EH (cell line): ENCODE measurements at places on chromosomes 2 and 18.

- no peak for DNase-seq
These were observed 460.2 kb downstream of the LRATD1 start for GRCh38 chr2:15092691-15093090.

GRCh38 chr18:37574113-37574512 is 8.5 kb upstream of the CELF4 start:
- DNase-seq, result no peak

DNA sequence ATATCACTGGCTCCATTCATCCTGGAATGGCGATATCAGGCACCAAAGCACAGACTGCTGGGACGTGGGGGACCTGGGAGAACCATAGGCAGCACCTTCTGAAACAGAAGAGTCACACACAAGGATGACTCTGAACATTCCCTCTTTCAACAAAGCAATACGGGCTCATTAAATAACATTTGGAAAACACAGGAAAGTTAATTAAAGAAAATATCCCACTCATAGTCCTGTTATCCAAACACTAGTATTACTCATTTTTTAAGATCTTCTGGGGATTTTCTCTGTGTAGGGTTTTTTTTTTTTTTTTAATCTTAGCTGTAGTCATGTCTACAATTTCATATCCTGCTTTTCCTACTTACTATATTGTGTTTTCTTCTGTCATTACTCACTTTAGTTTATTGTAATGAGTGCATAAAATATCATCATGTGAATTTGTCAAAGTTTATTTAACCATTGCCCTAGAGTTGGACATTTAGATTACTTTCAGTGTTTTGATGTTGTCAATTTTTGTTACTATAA is 70.0 kb upstream of the SP3 start:
- DNase-seq, result peak; percentile 72

GRCh38 chr2:181077128-181077709 is 96.8 kb downstream of the UBE2E3 start:
- peak; percentile 65 for DNase-seq

- peak; percentile 72 for DNase-seq
These were observed 9.4 kb upstream of the COLEC11 start for GRCh38 chr2:3585261-3586109.

GRCh38 chr2:69205491-69205890 is 181.5 kb downstream of the GFPT1 start:
- DNase-seq, result no peak

DNA sequence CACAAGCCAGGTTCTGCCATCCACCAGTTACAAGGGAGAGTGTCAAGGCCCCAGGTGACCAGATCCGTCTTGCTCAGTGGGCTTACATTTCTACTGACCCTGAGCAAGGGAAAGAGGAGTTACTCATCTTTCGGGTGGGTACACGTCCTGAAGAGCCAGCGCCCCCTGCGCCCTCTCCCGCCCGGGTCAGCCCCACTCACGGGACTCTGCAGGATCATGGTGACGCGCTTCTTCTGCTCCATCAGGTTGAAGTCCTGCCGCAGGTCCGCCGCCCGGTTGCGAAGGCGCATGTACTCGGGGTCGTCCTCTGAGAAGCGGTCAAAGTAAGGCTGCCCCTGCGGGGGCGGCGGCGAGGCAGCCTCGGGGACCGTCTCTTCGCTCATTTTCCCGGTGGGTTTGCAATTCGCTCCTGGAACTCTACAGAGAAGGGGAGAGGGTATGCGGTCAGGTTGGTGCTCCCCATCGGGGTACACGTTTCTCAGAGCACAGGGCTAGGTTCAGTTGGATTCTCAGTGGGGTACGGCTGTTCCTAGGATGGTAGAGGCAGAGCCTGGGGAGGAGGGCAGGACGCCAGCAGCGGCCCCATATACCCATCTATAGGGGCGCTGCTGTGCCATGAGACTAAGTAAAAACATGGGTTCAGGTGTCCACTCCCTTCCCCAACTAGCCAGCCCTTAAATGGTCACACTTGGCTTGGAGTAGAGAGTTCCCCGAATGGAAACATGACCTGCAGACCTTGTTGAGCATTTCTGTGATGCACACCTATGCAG is 61.8 kb downstream of the ADD2 start:
- DNase-seq, result no peak

DNA sequence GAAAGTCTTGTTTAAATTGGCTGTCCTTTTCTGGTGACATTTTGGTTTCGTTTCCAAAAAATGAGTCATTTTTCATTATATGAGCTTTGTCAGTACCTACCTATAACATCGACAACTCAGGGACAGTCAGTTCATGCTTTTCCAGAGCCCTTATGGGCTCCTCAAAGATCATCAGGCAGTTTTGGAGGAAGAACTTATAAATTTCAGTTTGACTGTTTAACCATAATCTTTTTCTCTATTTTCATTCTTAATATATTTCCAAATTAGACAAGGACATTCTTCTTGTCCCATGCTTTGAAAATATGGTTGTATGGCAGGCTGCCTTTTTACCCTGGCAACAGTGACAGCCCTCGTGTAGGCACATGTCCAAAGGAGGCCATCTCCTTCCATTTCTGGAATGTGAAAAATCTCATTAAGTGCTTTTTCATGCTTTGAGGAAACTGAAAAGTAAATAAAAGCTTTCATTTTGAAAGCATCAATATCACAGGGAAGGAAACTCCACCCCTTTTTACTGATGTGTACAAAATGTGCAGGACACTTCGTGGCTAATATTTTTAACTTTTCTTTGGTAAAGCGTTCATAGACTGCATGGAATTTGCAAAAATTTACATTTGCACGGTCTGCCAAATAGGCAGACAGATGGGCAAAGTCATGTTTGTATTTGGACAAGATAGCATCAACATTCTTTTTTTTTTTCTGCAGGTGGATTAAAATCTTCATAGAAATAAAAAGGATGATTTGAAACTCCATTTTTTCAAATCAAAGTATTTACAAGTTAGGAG is 7.2 kb upstream of the PROC start:
- DNase-seq, result peak; percentile 92

DNA sequence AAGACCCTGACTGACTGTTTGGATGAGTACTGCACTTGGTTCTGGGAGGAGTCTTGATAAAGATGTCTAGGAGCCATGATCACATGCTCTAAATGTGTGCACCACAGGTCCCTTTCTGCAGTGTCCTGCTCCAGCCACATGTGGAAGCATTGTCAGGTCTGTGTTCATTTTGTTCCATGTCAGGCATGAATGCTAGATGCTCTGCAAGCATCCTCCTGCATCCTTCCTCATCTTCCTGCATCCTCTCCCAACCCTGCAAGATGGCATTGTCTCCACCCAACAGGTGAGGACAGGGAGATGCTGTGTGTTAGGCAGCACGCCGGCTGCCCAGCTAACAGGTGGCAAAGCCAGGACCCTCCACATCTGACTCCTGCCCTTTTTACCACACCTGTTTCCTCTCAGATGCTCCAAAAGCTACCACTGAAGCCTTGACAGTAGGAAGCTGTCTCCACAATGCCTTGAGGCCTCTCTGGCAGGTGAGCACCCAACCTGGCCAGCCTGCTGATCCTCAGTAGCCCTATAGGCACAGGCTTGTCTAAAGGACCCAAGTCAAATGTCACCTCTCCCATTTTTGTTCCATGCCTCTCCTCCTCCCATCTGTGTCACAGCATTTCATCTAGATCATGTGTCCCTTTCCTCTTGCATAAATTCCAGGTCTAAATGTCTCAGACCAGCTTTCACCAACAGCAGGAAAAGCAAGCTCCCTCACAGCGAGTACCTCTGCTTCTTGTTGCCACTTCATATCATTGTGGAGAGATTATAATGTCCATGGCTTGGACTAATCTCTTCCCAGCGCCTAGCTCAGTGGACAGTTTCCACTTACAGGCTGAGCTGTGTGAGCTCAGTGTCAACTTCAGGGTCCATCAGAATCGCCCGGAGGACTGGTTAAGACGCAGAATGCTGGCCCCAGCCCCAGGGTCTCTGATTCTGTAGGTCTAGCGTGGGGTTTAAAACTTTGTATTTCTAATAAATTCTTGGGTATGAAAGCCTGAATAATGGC is 55.0 kb downstream of the TMEM163 start:
- no peak for DNase-seq

GRCh38 chr2:189657867-189658266 is 3.4 kb upstream of the ASNSD1 start:
- peak; percentile 27 for DNase-seq

GRCh38 chr2:44981714-44982108 is 27.5 kb downstream of the SIX2 start:
- DNase-seq, result peak; percentile 71

GRCh38 chr2:54274781-54275242 is 18.8 kb upstream of the TSPYL6 start:
- DNase-seq, result peak; percentile 69

- no peak for DNase-seq
These were observed 22.4 kb downstream of the B4GALT6 start for GRCh38 chr18:31661965-31662364.

GRCh38 chr2:109428281-109428680 is 185.5 kb downstream of the SEPTIN10 start:
- no peak for DNase-seq

DNA sequence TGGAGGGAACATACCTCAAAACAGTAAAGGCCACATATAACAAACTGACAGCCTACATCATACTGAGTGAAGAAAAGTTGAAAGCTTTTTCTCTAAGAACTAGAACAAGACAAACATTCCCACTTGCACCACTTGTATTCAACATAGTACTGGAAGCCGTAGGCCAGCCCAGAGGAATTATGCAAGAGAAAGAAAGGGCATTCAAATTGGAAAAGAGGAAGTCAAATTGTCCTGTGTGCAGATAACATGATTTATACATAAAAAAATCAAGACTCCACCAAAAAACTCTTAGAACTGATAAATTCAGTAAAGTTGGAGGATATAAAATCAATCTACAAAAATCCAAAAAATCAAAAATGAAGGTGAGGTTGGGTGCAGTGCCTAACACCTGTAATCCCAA is 8.0 kb upstream of the KDM3A start:
- DNase-seq, result no peak

DNA sequence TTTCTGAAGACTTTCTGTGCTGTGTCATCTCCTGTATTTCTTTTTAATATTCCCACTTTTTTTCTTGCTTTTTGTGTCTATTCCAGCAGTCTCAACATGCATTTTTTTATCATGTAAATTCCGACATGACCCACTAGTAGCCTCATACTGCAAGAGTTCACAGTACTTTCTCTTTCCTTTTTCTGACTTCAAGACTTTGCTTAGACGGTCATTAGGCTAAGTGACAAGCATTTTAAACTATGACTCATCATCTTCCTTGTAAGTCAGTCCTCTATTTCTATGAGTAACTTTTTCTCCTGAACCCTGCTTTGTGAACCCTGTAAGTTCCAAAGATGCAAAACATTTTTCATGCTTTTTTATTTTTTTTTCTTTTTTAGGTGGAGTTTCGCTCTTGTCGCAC is 381.2 kb downstream of the TXNL1 start:
- peak; percentile 95 for DNase-seq

DNA sequence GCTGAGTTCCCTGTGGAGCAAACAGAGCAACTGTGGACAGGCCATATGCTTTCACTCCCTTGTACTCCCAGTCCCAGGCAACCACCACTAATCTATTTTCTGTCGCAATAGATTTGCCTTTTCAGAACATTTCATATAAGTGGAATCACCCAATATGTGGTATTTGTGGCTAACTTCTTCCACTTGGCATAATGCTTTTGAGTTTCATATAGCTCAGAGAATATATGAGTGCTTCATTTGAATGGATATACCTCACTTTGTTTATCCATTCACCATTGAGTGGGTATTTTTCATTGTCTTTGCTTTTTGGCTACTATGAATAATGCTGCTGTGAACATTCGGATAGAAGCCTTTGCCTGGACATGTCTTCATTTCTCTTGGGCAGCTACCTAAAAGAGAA is 151.9 kb downstream of the CERS6 start:
- no peak for DNase-seq

- no peak for DNase-seq
These were observed 19.5 kb downstream of the CNOT11 start for GRCh38 chr2:101272045-101272784.

GRCh38 chr2:8615252-8615575 is 66.6 kb upstream of the ID2 start:
- no peak for DNase-seq

- no peak for DNase-seq
These were observed 123.1 kb upstream of the XIRP2 start for GRCh38 chr2:166765141-166765540.

- peak; percentile 60 for DNase-seq
These were observed 49.7 kb downstream of the KLHL29 start for GRCh38 chr2:23434721-23435121.

DNA sequence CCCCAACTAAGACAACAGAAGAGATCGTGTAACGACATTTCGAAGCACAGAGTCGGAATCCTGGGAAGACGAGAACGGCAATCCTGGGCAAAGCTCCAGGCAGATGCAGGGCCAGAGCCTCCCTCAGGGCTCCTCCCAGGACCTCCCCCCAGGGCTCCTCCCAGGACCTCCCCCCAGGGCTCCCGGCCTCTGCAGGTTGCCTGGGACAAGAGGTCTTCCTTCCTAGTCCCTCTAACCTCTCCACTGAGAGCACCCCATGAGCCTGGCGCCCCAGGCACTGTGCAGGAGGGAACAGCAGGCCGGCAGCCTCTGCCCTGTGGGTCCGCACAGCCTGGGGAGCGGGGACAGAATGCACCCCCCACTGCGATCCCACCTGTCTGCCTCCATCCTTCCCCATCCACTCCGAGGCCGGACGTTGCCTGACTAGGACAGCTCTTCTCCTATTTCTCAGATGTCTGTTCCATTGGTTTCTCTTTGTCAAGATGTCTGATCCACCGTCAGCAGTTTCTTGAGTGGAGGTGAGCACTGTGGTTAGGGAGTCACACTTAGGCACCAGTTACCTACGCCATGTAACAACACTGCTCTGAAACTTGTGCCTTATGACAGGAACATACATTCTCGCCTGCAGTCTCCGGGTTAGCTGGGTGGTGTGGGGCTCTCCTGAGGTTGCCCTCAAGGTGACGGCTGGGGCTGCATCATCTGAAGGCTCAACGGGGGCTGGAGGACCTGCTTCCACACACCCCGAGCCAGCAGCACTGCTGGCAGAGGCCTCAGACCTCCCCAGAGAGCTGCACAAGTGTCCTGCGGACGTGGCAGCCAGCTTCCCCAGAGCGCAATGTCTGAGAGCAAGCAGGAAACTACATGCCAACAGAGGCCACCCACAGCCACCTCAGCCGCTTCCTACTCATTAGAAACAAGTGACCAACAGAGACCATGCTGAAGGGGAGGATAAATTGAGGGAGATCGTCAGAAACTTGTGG is 28.9 kb downstream of the ADI1 start:
- peak; percentile 9 for DNase-seq

DNA sequence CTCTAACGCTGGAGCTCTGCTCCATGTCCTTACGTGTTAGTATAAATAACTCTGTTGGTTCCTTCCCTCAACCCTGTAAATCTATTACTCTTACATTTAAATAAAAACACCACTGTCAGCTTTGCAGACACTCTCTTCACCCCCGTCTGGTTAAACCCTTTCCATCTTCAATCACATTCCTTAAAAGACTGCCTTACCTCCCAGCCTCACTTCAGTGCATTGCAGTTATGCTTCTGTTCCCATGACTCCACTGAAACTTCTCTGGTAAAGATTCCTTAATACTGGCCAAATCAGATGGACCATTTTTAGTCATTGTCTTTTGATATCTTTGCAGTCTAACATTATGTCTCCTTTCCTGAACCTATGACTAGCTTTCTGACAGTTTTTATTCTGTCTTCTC is 61.7 kb downstream of the EML4 start:
- no peak for DNase-seq
